Left kidney (tissue), 8 donors: ENCODE measurements at places on chromosomes 6 and 20. TPM values are rescaled to one million over a fixed set of nuclear protein-coding genes. Genes with fewer than 3 reads are reported as not detected.

Gene MEI4
- 2.1 TPM for polyA plus RNA-seq

Gene GTSF1L
- not detected for polyA plus RNA-seq

Gene CHD6
- 58.2 TPM for polyA plus RNA-seq

Gene MYT1
- polyA plus RNA-seq = 0.33 TPM

Gene LY6G6C
- polyA plus RNA-seq = 1.1 TPM

Gene RTEL1
- 19.8 TPM for polyA plus RNA-seq

Gene TRIM15
- 0.08 TPM for polyA plus RNA-seq

Gene PPP1R14C
- polyA plus RNA-seq = 21.6 TPM

Gene AVP
- polyA plus RNA-seq = 0.28 TPM

DNA sequence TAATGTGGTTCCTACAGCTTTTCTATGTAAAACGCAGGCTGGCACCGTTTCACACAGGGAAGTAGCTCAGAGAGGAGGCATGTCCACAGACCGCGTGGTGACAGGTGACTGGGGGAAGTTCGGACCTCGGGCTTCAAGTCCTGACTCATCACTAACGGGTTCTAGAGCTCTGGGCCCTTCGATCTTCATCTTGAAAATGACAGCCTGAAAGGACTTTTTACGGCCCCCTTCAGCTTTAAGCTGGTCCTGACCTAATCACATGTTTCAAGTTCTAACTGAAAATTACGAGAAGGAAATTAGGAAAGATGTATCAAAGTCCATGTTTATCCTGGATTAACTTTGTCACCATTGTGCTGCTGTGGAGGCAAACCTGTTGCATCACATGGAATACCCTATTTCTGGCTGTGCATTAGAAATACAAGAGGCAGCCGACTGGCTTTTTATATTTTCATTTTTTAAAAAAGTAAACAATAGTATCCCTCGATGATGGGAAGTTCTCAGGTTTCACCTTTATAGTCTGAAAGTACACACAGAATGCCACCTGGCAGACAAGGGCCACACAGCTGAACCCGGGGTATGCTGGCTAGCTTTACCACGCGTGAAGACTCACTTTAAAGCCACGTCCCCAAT is 2.0 kb downstream of the MAN1A1 start:
- no peak for DNase-seq

DNA sequence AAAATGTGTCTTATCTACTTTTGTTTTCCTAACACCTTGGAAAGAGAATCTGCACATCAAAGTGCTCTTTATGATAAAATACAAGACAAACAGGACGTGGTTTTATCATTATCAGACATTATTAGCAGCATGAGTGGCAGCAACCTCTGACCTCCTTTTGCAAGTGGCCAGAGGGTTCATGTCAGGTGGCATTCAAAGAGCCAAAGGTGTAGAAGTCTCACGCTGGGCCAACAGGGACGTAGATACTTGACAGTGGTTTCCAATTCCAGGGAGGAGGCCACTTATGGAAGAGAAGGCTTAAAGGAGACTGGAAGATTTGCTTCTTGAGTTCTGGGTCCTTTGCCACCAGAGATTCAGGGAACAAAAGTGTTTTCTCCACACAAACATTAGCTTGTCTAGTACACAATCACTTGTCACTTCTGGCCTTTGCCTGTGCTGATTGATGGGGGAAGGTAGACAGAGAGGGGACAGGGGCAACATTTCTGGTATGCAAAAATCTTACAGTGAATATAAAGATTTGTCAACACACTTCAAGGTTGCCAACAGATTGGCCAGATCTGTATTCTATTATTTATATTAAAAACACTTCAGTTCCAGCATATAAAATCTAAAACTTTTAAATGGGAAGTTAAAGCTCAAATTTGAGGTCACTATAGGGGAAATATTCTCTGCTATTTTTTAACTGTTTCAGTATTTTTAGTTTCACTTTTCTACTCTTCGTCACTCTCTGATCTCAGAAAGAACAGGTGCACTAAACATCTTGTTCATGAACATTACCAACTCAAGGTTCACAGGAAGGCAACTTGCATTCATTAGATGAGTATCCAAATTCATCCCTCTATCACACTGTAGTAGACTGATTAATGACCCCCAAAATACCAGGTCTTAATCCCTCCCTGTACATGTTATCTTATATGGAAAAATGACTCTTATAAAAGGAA is 52.1 kb upstream of the FBXO30 start:
- DNase-seq = no peak

DNA sequence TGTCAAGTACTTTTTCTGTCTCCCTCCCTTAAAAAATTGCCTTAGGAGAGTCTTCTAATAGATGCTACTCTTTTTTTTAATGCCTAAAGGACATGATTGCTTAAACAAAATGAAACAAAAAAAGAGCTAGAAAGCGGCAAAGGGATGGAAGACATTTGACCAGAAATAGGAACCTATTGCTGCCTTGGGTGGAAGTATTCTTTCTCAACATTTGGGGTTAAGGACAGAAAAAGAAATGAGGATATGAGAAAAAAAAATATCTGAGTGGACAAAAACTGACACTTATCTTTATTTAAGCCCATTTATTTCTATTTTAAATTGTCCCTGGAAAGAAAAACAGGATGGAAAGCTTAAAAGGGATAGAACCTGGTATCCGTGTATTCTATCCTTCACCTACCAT is 664.9 kb upstream of the CITED2 start:
- DNase-seq = no peak

DNA sequence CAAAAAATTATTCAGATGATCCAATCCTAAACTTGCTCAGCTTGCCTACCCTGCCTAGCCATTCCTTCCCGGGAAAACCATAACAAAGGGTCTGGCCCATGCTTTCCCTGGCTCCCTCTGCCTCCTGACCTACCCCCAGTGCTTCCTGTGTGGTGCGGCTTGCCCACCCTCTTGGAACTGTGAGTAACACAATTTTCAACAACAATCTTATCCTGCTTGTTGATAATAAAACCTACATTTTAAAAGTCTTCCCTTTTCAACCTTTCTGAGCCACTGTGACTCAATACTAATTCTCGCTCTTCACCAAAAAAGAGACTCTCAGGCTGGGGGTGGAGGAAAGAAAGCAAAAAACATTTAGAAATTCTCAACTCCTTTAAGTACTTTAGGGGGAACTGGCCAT is 18.0 kb downstream of the EXOC2 start:
- no peak for DNase-seq

GRCh38 chr6:562052-562676 is 94.7 kb downstream of the HUS1B start:
- DNase-seq = no peak

DNA sequence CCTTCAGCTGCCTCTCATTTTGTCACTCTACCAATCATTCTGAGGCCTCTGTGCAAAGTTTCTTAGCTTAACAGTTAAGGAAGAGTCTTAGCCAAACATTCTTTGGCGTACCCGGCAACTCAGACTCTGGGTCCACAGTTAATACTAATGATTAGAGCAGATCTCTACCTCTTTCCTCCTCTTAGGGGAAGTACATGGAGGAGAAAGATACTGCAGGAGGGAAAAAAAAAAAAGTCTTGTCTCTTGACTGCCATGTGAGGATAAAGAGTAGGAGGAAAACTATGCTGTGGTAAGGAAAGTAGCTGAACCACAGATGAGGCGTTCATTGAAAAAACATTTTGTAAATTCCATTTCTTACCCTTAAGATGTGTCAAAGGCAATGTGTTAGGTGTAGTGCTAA is 44.0 kb upstream of the MARCKS start:
- DNase-seq = no peak

DNA sequence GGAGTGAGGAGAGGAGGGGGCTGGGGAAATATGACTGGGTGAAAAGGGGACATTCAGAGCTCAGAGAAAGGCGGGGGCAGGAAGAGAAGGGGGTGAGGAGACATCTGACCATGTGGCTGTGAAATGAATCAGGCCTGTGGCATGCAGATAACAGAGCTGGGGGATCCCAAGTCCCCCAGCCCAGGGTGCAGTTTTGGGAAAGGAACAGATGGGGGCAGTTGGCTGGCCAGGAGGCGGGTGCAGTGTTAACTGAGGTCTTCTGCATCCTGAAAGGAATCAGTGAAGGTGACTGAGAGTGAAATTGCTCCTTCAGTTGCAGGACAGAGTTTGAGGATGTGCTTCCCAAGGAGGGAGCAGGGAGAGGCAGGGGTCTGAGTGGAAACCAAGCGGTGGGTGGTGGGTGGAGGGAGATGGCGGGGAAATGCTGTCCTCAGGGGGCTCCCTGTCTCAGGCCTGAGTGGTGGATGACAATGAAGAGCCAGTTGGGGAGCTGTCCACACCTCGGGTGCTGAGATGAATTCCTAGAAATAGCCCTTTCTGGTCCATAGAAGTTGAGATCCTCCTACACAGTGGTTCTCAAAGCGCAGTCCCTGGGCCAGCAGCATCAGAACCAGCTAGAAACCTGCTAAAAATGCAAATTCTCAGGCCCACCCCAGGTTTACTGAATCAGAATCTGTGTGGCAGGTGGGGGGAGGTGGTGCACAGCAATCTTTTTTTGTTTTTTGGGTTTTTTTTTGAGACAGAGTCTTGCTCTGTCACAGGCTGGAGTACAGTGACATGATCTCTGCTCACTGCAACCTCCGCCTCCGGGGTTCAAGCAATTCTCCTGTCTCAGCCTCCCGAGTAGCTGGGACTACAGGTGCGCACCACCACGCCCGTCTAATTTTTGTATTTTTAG is 26.0 kb upstream of the CCDC167 start:
- DNase-seq = peak; percentile 63

DNA sequence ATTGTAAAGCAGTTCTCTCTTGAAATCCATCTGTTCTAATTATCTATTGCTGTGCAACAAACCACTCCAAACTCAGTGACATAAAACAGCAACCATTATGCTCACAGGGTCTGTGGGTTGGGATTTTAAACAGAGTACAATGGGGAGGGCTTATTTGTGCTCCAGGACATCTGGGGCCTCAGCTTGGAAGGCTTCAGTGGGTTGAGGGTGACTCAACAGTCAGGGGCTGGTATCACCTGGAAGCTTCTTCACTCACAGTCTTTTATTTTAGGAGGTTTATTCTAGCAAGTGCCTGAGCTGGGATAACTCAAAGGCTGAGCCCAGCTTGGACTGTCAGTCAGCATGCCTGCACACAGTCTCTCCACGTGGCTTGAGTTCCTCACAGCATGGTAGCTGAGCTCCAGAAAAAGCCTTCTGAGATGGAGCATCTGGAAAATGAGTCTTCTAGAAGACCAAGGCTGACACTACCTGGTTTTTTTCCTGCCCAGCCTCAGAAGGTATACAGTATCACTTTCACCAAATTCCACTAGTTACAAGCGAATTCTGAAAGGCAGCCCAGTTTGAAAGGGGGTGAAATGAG is 234.6 kb upstream of the ID4 start:
- no peak for DNase-seq

- no peak for DNase-seq
Measured at GRCh38 chr20:46139266-46139889, 21.3 kb downstream of the CD40 start.

DNA sequence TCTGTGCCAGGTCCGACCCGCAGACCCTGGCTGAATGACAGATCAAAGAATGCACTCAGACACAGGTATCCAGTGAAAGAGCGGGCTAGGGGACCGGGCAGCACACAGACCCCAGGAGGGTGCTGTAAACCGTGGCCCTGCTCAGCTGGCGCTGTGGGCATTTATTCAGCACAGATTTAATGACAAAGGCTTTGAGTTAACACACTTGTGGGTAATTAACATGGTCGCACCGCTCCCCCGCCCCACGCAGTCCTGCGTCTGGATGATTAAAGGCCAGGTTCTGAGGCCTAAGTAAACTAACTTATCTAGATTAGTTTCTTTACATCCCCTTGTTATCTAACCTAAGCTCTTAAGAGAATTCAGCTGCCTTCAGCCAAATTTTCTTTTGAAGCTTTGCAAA is 3.5 kb downstream of the MAK start:
- DNase-seq = no peak

DNA sequence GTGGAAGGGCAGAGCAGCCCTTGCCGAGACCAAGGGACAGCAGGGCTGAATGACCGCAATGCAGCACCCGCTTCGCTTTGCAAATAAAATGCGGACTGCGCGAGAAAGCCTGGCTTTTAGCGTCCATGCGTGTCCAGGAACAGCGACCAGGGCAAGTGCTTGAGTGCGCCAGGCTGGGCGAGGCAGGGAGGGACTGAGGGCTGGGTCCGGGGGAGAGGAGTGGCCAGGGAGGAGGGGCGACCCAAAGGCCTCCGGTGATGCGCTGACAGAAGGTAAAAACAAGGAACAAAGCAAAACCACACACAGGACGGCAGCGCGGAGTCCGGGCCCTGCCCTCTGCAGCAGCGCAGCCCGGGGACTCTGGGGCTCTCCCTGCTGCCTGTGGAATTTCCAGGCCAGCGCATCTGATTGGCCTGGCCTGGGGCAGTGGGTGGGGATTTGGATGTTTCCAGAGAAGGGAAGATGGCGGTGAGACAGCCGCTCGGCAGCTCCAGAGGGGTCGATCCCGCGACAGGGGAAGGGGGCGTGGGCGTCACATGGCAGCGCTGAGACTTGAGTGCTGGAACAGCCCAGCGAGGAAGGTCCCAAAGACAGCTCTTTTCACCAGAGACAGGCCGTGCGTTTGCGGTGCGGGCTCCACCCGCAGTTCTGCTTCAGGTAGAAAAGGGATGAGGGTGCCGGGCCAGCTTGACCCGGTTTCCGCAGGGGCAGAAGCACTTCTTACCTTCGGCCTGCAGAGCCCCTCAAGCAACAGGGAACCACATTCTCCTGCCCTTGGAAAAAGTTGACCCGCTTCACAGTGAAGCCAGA is 51.8 kb downstream of the SSR1 start:
- DNase-seq = peak; percentile 90

GRCh38 chr6:124963416-124963785 is 1.2 kb downstream of the RNF217 start:
- DNase-seq = peak; percentile 49

- DNase-seq = no peak
Measured at GRCh38 chr6:161257793-161258457, 15.9 kb downstream of the AGPAT4 start.

DNA sequence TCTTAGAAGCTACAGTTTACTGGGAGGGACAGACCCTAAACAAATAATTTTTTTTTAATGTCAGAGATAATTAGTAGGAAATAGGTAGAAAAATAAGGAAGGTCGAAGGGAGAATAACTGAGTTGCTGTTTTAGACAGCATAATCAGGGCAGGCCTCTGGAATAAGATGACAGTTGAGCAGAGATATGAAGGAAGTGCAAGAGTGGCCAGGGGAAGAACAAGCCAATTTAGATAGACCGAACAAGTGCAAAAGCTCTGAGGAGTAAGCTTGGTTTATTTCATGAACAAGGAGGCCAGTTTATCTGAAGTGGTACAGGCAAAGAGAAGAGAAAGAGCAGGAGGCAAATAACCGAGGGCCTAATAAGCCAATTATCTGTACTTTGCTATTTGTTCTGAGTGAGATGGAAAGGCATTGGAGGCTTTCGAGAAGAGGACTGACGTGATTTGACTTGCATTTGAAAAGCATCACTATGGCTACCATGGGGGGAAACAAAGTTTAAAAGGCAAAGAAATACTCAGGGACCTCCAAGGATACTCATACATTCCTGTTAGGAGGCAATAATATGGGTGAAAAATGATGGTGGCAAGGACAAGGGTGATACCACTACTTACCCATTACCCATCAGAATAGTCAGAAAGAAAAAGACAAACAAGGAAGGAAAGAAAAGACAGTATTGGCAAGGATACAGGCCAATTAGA is 19.7 kb downstream of the PROCR start:
- no peak for DNase-seq

GRCh38 chr20:7656687-7657467 is 283.4 kb downstream of the HAO1 start:
- no peak for DNase-seq
